Activated CD4-positive, CD25-positive, alpha-beta regulatory T cell treated with anti-CD3 and anti-CD28 coated beads, Interleukin-2, amount 50 U/mL, for 16 hours (primary cell): ENCODE measurements at places on chromosomes 6 and 20.

GRCh38 chr6:99629293-99629692 lies 22.7 kb downstream of the PRDM13 start:
- no peak for DNase-seq

- no peak for DNase-seq
These were observed 13.7 kb downstream of the SOD2 start for GRCh38 chr6:159679091-159680077.

GRCh38 chr6:20644667-20645370 lies 110.6 kb downstream of the CDKAL1 start:
- no peak for DNase-seq

DNA sequence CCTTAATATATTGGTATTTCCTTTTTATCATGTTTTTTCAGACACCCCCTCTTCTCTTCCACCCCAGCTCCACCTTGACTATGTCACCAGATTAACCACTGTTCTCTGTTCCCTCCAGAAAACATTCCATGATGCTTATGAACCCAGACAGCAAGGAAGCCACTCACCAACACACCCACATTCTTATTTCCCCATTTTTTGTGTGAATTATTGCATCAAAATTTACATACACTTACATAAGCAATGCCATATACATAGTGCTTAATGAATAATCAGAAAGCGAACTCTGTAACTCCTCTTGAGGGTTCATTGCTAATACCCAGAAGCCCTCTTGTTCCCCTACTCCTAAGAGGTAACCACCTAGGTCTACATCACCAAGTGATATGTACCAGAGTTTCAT lies 182.3 kb upstream of the CDYL start:
- DNase-seq = no peak

DNA sequence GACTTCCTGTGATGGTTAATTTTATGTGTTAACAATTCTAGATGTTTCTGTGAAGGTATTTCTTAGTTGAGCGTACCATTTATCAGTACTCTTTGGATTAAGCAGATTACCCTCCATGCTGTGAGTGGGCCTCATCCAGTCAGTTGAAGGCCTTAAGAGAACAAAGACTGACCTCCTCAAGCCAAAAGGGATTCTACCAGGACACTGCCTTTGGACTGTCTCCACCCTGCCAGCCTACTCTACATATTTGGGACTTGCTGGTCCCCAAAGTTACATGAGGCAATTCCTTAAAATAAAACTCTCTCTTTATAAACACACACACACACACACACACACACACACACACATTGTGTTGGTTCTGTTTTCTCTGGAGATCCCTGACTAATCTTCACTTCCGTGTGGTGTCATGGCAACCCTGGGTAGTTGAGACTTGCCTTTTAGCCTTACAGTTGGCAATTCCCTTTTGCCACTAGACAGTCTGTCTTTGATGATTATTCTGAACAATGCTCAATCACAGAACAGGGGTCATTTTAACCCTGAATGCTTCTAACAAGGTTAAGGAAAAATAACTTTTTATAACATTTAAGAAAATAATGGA lies 32.2 kb downstream of the MRAP2 start:
- DNase-seq = no peak

GRCh38 chr6:111871207-111871606 lies 2.0 kb downstream of the FYN start:
- DNase-seq = no peak

DNA sequence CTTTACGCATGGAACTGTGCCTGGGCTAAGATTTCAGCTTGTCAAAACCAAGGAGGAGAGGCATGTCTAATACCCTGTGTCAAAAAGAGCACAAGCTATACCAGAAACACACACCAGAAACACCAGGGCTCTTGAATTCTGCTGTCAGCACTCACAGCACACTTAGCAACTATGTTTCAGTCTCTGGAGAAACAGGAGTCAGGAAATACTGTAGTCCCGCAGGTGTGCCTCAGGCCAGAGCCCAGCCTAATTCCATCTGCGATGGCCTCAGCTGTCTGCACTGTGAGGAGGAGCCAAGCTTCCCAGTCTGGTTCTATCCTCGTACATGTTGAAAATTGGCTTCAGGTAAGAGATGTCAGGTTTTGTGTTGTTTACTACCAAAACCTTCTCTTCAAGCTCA lies 31.6 kb downstream of the MTRES1 start:
- no peak for DNase-seq

- DNase-seq = no peak
These were observed 59.8 kb downstream of the SOD2 start for GRCh38 chr6:159633196-159633595.

DNA sequence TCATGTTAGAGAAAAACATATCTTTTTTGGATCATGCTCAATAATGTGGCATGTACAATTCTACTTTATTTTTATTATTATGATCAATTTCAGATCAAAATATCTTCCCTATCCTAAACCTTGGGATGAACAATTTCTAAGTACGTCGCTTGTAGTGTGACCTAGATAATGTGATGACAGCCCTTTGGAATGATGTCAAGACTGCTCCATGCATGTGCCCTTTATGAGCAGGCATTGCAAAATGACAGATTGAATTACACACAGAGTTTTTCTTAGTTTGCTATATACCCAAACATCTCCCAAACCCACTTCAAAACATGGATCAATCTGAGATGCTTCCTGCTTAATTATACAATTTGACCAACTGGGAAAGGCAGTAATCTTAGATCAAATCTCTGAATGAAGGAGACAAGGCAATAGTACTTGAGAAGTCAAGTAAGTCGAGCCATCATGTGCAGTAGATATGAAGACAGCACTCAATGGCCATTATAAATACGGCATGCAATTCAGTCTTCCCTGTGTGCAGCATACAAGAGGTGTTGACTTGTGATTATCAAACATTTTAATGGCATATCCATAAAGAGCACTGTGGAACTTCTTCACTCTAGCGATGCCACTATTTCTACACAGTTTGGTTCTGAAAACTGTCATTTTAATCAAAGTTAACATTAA lies 294.8 kb downstream of the RNF144B start:
- no peak for DNase-seq

- no peak for DNase-seq
These were observed 22.4 kb upstream of the RALY start for GRCh38 chr20:33971147-33971975.

DNA sequence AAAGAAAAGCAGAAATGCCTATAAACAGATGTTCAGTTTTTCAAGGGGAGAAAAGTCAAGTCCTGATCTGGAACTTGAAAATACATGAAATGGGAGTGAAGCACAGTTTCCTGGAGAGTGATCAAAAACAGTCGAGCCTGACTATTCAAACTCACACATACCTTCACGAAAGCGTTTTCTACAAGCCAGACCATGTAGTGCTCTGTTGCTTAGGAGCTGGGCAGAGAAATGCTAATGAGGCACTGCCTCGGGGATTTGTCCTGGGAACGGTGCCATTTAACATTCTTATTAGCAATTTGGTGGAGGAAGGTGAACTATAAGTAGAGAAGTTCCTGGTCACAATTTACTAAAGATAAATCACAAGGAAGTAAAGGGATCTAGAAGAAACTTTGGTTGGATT lies 5.9 kb downstream of the NHSL1 start:
- DNase-seq = no peak

DNA sequence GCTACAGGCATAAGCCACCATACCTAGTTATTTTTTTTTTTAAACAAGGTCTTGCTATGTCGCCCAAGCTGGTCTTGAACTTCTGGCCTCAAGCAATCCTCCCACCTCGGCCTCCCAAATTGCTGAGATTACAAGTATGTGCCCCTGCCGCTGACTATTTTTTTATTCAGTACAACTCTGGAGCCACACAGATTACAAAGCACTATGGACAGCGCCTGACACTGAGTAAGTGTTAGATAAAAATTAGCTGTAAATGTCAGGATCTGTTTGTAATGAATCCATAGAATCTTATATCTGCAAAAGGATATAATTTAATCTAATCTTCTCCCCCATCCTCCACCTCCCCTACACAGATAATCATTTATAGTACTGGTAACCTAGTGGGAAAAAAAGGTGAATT lies 15.3 kb upstream of the COL12A1 start:
- DNase-seq = no peak

DNA sequence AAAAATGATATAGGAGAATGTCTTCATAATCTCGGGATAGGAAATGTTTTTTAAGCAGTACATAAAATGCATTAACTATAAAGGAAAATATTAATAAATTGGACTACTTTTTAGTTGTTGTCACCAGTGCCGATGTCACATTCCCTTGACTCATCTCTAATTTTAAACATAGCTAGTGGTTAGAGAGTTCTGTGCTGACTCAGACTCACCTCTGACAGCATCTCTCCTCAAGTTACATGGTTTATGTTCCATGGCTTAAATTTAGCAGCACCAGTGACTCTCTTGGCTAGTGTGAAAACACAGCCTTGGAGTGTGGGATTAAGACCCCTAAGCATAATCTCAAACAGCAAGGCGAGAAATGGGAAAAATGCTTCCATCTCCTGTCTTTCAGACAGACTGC lies 311.8 kb upstream of the MMS22L start:
- DNase-seq = no peak

- DNase-seq = no peak
These were observed 57.1 kb upstream of the MLN start for GRCh38 chr6:33860706-33861474.
